ENCODE measurements at places on chromosomes 3 and 15.

GRCh38 chr15:101054991-101055390, 135.8 kb downstream of the LRRK1 start:
- no peak for DNase-seq

GRCh38 chr3:29242296-29242695, 38.6 kb upstream of the RBMS3 start:
- no peak for DNase-seq

DNA sequence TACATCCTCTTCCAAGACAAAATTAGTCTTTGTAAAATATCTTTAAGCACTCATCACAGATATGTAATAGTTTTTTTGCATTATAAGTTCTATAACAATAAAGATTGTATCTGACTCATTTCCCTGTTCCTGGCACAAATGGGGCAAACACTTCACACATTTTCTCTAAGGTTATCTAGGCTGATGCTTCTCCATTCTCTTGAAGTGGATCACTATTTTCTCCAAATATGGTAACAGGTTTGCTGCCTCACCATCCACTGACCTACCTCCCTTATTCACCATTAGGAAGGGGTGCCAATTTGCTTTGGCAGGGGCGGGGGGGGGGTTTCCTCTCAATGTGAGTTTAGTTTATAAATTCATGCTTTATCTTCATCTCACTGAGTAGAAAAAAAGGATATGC, 767.7 kb upstream of the LMCD1 start:
- no peak for DNase-seq

DNA sequence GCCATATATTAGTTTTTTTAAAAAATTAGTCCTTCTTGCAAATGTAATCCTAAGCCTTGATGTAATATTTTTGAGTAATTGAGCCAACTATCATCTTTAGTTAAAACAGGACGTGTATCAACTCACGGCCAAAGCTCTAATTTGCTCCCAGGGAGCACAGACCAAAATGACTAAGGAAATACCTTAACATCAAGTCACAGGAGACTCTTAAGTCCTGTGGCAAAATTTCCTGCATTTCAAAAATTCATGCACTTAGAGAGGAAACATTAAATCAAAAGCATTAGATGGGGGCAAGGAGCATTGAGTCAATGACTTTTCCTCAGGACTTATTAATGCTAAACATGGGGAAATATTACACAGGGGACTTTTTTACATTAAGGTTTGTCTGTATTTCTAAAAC, 276.0 kb downstream of the MFSD1 start:
- peak; percentile 89 for DNase-seq

All from fibroblast of skin of scalp (primary cell).